Forelimb muscle (tissue), 1 donor: ENCODE measurements at places on chromosomes 4 and X. TPM values are rescaled to one million over a fixed set of nuclear protein-coding genes. Genes with fewer than 3 reads are reported as not detected.
A peak's percentile ranks its signal among the peaks of the same experiment; 100 is the strongest.

Gene HSPA4L
- 9.0 TPM for polyA plus RNA-seq

GRCh38 chrX:43467608-43468234, 188.4 kb upstream of the MAOA start:
- DNase-seq: no peak

- DNase-seq: no peak
Observed at GRCh38 chr4:127782025-127782274, 172 bp upstream of the HSPA4L start.

GRCh38 chrX:66018585-66019309, 21.1 kb downstream of the VSIG4 start:
- DNase-seq: no peak

- DNase-seq: no peak
Observed at GRCh38 chrX:3159995-3160720, 118.9 kb downstream of the ARSF start.

Gene TLR7
- polyA plus RNA-seq: 0.67 TPM

DNA sequence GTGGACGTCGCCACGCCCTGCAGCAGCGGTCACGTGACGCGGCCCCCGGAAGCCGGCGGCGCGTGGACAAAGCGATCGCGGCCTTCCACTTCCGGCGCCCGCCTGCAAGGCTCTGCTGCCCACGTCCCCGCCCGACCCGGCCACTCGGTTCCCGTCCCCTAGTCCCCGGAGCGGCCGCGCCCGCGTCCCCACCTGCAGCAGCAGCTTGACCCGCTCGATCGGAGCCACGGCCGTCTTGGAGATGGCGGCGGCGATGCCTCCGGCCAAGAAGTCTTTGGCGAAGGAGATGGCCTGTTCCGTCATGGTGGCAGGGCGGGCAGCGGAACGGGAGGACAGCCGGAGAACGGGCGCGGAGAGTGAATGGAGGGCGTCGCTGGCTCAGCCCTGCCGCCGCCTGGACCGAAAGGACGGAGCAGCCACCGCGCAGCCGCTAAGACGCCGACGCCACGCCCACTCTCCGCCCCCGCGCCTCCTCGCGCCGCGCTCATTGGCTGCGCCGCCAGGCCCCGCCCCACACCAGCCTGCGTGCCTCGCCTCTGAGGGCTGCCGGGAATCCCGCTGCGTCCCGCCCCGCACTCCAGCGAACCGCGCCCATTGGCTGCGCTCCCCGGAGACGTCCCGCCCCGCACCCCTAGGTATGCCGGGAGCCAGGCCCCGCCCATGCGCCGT, at the start of gene SLC25A6:
Gene SLC25A6 (minus strand): TSS at position 407 of the 669 bp plus-strand sequence. CDS start 104 bp downstream, at position 303.
- DNase-seq: peak; percentile 87

GRCh38 chr4:48153791-48154550, 19.9 kb upstream of the TXK start:
- no peak for DNase-seq

GRCh38 chr4:119284876-119285780, 36.8 kb downstream of the FABP2 start:
- DNase-seq: no peak

GRCh38 chr4:172813359-172813923, 355.2 kb upstream of the GALNT7 start:
- DNase-seq: no peak

Gene TCEAL9
- 131 TPM for polyA plus RNA-seq

Gene NOX1
- polyA plus RNA-seq: 0.22 TPM

DNA sequence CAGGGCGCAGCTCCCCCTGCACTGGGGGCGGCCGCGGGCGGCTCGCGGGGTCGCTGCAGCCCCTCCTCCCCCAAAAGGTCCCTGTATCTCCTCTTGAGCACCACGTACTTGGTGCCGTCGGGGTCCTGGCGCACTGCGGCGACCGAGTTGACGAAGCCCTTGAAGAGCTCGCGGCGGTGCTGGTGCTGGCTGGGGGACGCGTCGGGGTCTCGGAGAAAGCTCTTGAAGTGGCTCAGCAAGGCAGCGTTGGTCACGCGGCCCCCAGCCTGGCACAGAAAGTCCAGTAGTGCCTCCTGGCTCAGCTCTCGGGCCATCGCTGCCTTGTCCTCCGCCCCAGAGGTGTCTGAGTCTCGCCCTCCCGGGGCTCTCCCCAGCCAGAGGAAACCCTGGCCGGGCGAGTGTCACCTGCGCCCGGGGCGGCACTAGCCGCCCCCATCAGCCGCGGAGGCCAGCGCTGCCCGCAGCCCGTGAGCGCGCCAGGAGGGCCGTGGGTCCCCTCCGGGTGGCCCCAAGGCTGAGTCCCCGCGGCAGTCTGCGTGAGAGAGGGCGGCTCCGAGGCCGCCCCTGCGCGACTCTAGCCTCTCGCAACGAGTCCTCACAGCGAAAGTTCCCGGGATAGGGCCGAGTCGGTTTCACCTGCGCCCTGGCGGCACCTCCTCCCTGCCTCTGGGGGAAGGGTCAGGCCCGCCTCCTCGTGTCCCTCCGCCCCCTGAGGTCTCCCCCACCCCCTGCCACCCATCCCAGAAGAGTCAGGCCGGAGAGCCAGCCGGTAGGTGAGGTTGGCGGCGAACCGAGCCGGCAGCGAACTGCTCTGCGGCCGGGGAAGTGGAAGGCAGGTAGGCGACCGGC, at the start of gene SOWAHB:
Gene SOWAHB (minus strand): TSS at position 609 of the 849 bp plus-strand sequence. CDS start 295 bp downstream, at position 314.
- no peak for DNase-seq

GRCh38 chrX:23720117-23720677, 22.9 kb downstream of the ACOT9 start:
- DNase-seq: no peak

DNA sequence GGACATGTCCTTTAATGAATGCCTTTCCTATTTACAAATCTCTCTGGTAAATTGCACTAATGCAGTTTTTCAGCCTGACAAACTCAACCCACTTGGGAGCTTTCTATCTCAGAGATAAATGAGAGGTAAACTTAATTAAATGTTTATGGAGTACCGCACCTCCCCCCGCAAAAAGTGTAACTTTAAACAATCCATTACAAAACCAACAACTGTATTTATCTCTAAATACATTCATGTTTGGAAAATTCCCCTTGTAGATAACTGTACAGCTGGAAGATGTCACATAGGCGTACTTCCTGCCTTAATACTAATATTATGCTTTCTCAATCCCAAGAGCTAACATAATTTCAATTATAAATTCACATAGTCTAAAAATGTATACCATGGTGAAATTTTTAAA, 215.5 kb downstream of the LDB2 start:
- DNase-seq: no peak
